Fibroblast of lung (primary cell): ENCODE measurements at places on chromosomes 3 and 15. TPM values are rescaled to one million over a fixed set of nuclear protein-coding genes. Genes with fewer than 3 reads are reported as not detected.

SERPINI2 gene
- total RNA-seq: not detected in 2 replicates

ECE2 gene
- total RNA-seq: not detected in 2 replicates

DNA sequence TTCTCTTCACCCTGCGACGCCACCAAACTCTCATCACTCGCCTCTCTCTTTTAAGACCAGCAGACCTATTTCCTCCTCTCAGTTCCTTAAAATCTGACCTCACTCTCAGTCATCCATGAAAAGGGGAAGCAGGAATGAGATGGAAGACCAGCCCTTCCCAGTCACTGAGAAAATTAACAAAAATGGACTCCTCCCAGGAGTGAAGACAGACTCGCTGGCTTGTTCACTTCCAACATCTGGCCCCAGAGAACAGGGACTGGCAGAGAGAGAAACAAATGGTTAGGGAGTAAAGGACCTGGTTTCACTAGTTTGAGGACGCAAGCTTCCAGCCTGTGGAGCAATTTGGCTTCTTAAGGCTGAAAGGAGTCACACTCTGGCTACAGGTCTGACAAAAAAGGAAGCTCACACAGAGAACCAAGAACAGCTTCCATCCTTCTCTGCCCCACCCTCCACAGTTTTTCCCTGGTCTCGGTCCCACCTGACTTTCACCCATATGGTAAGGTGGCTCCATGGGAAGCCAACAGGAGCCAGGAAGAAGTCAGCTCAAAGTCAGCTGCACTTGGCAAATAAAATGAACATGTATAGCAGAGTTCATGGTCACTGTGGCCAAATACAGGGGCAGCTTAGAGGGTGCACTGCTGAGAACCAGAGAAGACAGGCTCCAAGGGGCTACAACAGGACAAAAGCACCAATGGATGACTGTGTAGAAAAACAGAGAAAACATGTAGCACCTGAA, 57.2 kb downstream of the ITGB5 start:
- DNase-seq: no peak

GRCh38 chr15:55743729-55744655, 1.0 kb upstream of the PRTG start:
- DNase-seq: no peak

DNA sequence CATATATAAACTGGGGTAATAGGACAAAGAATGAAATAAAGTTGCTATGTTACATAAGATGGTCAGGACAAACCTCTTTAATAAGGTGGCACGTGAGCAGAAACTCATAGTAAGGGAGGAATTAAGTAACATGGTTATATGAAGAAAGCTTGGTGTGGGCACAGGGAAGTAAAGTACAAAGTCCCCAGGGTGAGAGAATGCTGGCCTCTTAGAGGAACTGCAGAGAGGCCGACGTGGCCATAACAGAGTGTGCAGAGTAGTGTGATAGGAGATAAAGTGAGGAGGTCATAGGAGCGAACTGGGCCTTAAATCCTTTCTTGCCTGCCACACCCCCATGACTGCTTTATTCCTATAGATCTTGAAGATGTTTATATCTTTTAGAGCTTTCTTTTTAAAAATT, 17.4 kb upstream of the RBMS3 start:
- DNase-seq: no peak

DNA sequence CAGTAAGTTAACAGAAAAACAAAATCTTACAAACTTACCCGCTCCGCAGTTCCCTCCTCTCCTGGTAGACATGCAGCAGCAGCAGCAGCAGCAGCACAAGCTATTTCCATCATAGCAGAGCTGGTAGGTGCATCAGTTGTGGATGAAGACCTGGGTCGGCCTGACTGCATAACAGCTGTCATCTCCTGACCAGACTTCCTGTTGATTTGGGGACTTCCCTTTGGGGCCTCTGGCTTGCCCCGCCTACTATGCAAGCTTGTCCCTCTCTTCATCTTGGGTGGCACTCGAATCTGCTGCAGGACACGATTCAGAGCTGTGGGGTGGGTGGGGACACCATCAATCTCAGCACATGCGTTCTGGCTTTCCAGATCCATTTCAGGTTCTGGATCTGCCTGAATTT, 65.7 kb downstream of the TMCC1 start:
- DNase-seq: no peak

FGF7 gene
- 488 and 527 TPM in 2 replicates for total RNA-seq

- DNase-seq: no peak
Observed at GRCh38 chr15:41982133-41982930, 10.0 kb upstream of the EHD4 start.

GRCh38 chr3:129974833-129975704, 549 bp downstream of the TRH start:
- no peak for DNase-seq

GRCh38 chr3:127222664-127223063, 29.7 kb downstream of the PRR23E start:
- DNase-seq: no peak

GRCh38 chr15:90718232-90718631, 1.1 kb downstream of the BLM start:
- DNase-seq: no peak

- no peak for DNase-seq
Observed at GRCh38 chr3:278300-279064, 81.9 kb downstream of the CHL1 start.

- DNase-seq: no peak
Observed at GRCh38 chr3:98545940-98546339, 14.2 kb downstream of the GPR15 start.

NOX5 gene
- under 0.01 and 0.33 TPM in 2 replicates for total RNA-seq

ITIH1 gene
- not detected in 2 replicates for total RNA-seq

- no peak for DNase-seq
Observed at GRCh38 chr3:106386050-106386449, 517.2 kb upstream of the CBLB start.

MAP6D1 gene
- 0.51 and 0.83 TPM in 2 replicates for total RNA-seq

- no peak for DNase-seq
Observed at GRCh38 chr15:38662805-38663204, 98.2 kb upstream of the RASGRP1 start.

- peak; percentile 32 for DNase-seq
Observed at GRCh38 chr3:60313951-60314461, 937.2 kb downstream of the FHIT start.

- DNase-seq: peak; percentile 5
Observed at GRCh38 chr3:22297436-22297835, 546.4 kb upstream of the ZNF385D start.

TRPC1 gene
- 43.1 and 56.5 TPM in 2 replicates for total RNA-seq

- DNase-seq: no peak
Observed at GRCh38 chr15:77826006-77826695, 193.4 kb upstream of the LINGO1 start.

GRCh38 chr3:2714834-2715233, 395.3 kb downstream of the IL5RA start:
- no peak for DNase-seq

- peak; percentile 50 for DNase-seq
Observed at GRCh38 chr3:175258763-175259162, 399.6 kb downstream of the NAALADL2 start.

GRCh38 chr15:69414701-69415167, 585 bp downstream of the KIF23 start:
- DNase-seq: peak; percentile 95
